ENCODE measurements at places on chromosomes 3 and 15.

- DNase-seq, result peak; percentile 80
Measured at GRCh38 chr15:88800026-88800425, 3.2 kb upstream of the ACAN start.

- peak; percentile 49 for DNase-seq
Measured at GRCh38 chr3:154430014-154430413, at the start of gene GPR149. Gene GPR149, minus strand, starts transcription at chr3:154430190. Its CDS starts 575 bp downstream, at chr3:154429615.

DNA sequence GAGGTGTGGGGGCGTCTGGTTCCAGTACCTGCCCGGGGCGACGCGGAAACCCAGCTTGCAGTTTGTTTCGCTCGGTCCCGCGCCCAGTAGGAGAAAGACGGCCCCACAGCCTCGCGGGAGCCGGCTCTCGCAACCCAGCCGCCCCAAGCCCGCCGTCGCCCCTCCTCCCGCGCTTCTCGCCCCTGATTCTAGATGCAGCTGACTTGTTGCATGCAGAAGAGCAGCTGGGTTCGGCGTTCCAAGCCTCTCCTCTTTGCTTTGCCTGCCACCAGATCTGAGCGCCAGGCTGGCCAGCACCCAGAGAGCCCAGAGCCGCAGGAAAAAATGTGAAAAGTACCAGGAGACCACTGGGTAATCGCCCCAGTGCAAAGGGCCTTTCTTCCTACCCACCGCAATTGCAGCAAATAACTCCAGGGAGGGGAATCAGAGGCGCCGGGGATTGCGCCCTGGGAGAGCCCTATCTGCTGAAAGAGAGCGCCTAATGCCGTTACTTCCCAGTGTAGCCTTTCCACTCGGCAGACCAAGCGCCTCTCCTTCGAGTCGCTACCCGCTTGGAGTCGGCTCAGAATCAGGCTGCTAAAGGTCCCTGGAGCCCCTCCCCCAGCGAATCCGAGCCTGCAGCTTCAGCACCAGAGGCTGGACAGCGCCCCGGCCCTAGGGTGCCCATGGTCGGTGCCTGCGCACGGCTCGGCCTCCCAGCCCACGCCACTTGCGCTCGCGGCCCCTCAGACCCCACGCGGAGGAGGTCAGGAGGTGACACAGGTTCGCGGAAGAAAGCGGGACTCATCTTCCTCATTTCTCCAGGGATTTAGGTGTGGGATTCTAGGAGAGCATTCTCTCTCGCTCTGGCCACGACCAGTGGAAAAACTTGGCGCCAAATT lies 15.7 kb upstream of the AEN start:
- peak; percentile 52 for DNase-seq

GRCh38 chr15:38768970-38769369 lies 204.4 kb upstream of the RASGRP1 start:
- DNase-seq, result peak; percentile 21

GRCh38 chr3:157921811-157922210 lies 184.4 kb downstream of the SHOX2 start:
- no peak for DNase-seq

- DNase-seq, result no peak
Measured at GRCh38 chr3:124496061-124496460, 234.2 kb upstream of the UMPS start.

DNA sequence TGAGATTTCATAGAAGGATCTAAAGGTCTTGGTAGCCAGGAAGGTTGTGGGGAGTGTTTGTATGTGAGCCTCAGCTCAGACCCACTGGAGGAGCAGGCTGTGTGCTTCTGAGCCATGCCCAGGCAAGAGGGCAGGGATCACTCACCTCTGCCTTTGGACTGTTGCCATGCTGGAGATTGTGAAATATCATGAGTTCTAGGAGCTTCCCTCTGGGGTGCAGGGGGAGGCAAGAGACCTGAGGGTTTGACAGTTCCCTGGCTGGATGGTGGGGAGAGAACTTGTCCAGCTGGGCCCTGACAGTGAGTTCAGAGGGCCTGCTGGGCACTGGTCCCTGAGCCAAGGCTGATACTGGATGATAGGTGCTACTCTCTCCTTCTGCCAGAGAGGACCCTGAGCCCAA lies 6.0 kb downstream of the SLC6A1 start:
- no peak for DNase-seq

- no peak for DNase-seq
Measured at GRCh38 chr15:34718681-34719665, 35.8 kb downstream of the GJD2 start.

- no peak for DNase-seq
Measured at GRCh38 chr3:73408634-73409033, 216.1 kb downstream of the PDZRN3 start.

GRCh38 chr3:9916346-9916733 lies 558 bp upstream of the IL17RC start:
- DNase-seq, result peak; percentile 64

DNA sequence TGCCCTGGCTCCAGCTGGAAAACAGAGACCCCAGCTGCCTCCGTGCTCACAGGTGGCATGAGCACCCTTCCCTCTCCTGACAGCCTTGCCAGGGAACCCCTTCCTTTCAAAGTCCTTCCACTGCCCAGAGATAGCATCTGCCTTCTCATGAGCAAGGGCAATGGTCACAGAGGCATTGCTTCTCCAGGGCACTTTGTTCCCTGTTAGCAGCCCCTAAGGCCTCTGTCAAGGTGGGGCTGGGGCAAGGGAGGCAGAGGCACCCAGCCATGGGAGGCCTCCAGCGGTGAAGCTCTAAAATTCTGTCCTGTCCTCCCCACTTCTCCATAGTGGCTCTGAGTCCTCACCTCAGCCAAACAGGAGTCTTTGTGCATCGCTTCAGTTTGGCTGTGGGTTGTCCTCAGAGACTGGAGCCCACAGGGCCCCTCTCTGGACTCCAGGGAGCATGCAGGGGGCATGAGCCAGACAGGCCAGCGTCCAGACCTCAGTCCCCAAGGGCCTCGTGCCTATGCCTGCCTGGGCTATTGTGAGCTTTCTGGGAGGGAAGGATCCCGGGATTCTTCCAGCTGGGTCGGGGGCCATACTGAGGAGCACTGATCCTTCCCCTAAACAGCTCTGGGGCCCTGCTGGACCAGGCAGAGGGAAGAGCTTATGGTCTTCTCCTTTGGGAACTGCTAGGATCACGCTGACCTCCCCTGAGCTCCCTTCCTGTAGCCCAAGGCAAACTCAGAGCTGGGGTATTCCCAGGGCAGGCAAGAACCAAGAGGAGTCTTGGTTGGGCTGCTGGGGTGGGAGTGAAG lies 106.6 kb downstream of the DNAJB8 start:
- DNase-seq, result no peak

- DNase-seq, result no peak
Measured at GRCh38 chr3:88028876-88029275, 29.9 kb downstream of the CGGBP1 start.

DNA sequence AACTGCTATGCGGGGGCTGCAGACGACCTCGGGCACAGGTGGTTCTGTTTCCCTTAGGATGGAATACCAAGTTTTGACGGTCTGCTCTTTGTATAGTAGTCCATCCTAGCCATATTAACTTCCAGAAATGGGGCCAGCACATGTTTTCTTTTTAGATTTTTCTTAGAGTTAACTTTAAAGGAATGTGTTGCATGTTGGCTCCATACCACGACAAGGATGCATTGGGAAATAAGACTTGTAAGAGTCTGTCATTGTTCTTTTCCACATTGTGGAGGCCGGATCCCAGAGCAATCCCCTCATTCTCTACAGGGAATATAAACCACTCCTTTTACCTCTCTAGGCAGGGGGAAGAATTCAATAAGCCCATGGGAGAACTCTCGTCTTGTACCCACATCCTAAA lies 87.1 kb upstream of the PLSCR4 start:
- DNase-seq, result no peak

- no peak for DNase-seq
Measured at GRCh38 chr3:186825872-186826409, 16.6 kb upstream of the ADIPOQ start.

DNA sequence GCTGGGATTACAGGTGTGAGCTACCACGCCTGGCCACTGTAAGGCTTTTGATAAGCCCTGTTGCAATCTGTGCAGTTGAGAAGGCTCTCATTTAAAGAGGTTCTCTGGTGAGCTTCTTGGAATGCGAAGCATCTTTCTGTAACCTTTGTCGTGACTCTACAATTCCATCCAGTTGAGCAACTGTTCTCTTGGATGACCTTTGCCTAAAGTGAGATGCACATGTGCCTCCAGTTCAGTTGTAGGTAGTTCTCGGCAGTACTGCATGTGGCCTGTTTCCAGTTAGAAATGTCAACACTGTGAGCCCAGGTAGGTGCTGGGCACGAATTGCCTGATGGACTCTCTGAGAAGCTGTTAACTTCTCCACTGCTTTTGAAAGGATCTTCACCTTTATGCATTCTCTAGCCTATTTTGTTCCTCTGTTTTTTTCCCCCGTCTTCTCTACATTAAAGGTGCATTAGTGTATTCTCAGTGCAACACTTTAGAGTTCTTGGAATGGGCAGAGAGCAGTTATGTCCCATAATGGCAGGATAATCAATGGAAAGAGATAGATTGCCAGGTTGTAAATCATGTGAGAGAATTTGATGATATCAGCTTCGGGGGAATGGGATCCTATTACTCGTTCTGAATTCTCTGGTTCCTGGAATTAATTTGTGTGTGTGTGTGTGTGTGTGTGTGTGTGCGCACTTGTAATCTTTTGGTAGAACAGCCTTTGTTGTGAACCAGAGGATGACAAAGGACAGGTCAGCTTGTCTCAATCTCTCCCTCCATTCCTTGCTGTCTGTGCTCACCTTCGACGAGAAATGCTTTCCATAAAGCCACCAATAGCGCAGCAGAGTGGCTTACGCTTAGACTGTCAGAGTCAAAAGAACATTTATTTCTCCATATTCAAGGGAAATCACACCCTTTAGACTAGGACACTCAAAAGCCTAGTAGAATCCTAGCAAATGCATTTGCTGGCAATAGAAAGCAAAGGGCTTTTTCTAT lies 51.1 kb downstream of the PTPRG start:
- no peak for DNase-seq

- peak; percentile 44 for DNase-seq
Measured at GRCh38 chr3:138620431-138620830, 11.9 kb downstream of the FAIM start.

- DNase-seq, result no peak
Measured at GRCh38 chr3:100899440-100900091, 93.7 kb downstream of the ABI3BP start.

- DNase-seq, result no peak
Measured at GRCh38 chr3:67044955-67045354, 46.8 kb downstream of the KBTBD8 start.

DNA sequence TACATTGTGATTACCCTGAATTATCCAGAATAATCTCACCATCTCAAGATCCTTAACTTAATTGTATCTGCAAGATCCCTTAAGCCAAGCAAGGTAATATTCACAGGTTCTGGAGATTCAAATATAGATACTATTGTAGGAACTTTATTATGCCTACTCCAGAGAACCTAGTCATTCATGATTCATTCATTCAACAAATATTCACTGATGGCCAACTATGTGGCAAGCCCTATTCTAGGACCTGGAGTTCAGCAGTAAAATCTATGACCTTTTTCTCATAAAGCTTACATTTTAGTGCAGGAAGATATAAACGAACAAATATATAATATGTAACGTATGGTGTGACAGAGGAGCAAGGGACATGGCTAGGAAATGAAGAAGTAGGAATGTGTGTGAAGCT lies 49.6 kb downstream of the ISL2 start:
- DNase-seq, result peak; percentile 9

GRCh38 chr3:46947981-46948791 lies 28.4 kb downstream of the CCDC12 start:
- DNase-seq, result peak; percentile 90

DNA sequence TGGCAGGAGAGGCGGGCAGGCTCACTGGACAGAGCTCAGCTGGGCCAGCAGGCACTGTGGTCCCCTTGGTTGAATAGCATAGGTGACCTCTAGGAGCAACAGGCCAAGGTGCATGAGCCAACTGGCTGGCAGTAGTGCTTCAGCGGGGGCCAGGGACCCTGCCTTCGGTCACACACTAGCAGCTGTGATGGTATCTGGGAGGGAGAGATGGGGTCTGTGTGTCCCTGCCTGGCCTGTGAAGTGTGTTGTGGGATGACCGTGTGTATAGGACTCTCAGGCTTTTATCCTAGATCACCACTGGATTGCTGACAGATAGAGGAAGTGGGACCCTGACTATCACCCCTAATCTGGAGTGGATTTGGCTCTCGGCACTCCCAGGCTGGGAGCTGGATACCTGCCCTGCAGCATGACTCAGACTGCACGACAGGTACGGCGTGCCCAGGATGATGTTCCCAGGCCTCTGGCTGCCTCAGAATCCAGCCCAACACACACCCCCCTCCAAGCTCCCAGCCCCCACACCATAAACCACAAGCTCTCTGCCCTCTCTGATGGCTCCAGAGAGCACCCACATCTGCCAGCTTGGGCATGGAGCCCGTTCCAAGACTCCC lies 7.8 kb downstream of the RPS17 start:
- DNase-seq, result peak; percentile 45

DNA sequence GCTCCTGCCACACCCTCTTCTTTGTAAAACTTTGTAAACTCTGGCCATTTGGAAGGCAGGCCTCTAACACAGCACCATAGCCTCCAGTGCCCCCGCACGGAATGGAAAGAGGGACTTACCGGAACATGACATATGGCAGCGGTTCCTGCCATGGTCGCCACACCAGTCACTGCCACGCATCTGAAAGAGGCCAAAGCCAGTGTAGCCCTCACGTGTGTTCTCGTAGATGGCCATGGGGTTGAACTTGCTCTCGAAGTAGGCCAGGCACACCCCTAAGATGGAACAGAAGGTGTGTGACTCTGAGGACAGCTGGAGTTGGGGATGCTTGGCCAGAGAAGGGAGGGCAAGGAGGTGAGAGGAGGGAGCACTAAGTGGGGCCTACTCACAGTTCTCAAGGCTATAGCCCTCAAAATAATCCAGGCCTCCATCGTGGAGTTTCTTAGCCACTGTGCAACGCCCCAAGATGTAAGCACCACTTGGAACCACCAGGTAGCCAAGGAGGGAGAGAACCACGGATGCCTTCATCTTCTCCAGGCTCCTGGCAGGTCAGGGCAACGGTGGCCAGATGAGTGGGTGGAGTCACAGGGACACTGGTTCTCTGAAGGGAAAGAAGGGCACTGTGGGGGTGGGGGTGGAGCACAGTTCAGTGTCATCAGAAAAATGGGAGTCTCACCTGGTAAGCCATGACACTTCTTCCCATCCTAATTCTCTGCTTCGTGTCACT lies 3.5 kb downstream of the LYZL4 start:
- DNase-seq, result no peak

GRCh38 chr3:38036906-38037305 lies 2.1 kb upstream of the DLEC1 start:
- DNase-seq, result no peak

DNA sequence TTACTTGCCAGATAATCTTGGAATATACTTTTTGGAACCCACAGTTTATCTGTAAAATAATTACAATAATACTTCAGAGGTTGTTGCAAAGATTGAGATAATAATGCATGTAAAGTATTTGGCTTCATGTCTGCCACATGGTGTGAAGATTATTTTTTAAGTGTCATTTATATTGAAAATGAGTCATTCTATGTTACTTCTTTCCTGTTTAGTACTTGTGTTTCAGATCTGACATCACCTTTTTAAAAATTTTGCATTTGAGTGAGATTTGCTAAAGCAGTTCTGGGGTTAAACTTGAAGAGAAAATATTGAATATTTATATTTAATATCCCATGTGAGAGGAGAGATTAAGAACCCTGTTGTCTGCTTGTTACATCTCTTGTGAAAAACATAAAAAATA lies 31.2 kb downstream of the IQGAP1 start:
- DNase-seq, result no peak

Data from epithelial cell of esophagus (primary cell).